ENCODE measurements at places on chromosomes 6 and 20.

DNA sequence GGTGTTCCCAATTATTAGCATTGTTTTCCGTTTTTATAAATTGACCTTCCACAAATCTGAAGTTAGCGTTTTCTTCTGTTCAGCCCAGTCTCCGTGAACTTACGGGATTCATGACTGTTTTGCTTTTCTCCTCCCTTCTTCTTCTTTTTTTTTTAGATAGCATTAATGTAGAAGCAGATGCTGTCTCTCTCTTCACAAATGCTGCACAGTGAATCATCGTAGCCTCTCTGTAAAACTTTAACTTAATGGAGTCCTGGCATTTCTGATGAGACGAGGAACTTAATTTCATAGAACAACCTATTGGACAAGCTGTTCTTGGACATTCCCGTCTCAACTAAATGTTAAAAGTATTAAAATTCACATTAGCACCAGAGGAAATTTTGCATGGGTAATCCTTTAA, 138.0 kb upstream of the EEF1E1 start:
- DNase-seq = no peak

GRCh38 chr6:51129043-51129442, 310.4 kb downstream of the TFAP2B start:
- no peak for DNase-seq

DNA sequence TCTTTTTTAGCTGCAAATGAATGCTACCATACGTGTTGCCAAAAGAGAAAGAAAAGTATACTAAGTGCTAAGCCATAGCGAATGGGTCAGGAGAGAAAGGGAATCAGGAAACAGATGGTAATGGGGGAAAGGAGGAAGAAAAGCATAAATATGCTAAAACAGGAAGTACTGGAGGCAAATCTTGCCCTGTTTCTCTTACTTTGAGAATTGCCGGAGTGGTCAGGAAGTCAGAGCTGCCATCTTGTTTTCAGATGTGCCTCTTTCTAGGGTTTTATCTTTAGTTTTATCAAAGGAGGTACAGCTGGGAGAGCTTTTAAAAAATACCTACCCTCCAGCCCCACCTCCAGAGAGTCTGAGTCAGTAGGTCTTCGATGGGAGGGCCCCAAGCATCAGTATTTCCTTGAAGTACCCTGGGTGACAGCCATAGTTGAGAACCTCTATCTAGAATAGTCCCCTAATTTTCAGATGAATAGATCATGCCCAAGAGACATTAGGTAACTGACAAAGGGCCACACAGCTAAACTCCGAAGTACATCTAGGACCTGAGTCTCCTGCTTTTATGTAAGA, 193.3 kb downstream of the CLIC5 start:
- no peak for DNase-seq

- no peak for DNase-seq
These were observed 38.4 kb upstream of the CCDC167 start for GRCh38 chr6:37538107-37538506.

GRCh38 chr6:43936476-43936875, 166.5 kb downstream of the VEGFA start:
- no peak for DNase-seq

- DNase-seq = no peak
These were observed 51.7 kb upstream of the CLDN20 start for GRCh38 chr6:155212106-155212505.

GRCh38 chr6:41739041-41739440, 3.6 kb upstream of the TFEB start:
- DNase-seq = no peak

DNA sequence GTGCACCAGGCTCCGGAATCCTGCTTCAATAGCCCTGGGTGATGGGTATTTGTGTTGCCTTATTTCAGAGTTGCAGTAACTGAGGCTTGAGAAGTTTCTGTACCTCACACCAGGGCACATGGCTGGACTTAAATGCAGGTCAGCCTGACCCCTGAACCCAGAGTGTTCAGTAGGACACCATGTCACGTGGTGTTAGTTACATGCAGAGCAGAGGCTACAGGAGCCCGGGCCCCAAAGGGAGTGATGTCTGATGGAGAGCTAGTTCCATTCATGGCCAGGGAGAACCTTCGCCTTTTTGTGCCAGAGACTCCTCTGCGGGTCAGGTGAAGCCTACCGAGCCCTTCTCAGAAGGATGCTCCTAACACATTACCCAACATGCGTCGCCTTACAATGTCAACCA, 161.4 kb upstream of the CST7 start:
- DNase-seq = no peak

DNA sequence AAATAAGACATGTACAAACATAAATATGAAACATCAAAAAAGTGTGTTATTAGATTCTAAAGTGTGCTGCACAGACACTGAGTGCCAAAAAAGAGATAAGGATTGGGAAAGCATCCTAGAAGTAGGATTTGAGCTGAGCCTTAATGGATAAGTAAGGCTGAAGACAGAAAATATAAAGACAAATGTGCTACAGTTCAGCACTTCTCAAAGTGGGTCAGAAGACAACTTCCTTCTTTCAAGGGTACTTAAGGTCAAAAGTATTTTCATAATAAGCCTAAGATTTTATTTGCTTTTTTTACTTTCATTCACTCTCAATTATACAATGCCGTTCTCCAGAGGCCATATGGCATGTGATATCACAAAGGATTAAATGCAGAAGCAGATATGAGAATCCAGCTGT, 16.8 kb downstream of the USP45 start:
- DNase-seq = no peak

DNA sequence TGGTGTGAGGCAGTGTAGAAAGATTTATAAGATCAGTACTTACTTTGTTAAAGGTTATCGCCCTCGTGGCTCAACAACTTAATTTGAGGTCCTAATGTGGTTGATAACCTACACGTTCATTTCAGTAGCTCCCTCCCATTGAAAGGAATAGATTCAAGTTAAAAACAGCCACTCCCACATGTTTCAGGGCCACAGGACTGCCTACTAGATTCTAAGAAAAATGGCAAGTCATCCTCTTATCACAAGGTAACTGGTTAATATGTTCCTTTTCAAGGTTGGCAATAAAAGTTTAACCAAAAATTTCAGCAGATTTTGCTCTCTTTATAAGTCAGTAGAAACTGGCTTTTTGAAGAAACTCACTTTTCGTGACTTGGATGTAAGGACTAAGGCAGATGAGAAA, 17.1 kb downstream of the GSTA2 start:
- DNase-seq = no peak

GRCh38 chr6:50541941-50542340, 171.4 kb upstream of the TFAP2D start:
- no peak for DNase-seq

GRCh38 chr6:154441995-154442310, 68.5 kb downstream of the CNKSR3 start:
- no peak for DNase-seq

GRCh38 chr6:111150577-111150976, 63.3 kb downstream of the SLC16A10 start:
- DNase-seq = no peak

DNA sequence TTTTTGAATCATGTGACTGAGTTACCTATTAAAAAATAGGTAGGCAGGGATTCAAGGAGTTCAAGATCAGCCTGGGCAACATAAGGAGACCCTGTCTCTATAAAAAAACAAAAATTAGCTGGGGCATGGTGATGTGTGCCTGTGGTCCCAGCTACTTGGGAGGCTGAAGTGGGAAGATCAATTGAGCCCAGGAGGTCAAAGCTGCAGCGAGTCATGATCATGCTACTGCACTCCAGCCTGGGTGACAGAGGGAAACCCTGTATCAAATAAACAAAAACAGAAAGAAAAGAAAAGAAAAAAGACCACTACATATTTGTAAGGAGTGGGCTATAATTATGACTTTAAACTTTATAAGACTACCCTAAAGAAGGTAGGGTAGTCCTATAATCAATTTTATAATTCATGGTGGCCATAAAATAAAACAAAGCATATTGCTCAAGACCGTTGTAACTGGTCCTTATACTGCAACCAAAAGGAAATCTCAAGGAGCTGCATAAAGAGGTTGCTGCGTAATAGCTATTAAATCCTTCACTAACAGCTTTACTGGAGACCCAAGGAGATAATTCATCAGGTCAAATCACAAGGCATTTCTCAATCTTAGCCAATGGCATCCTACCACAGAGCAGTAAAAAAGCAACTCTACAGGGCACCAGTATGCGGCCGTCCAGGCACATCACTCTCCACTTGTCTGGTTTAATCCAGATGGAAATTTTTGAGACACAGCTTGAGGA, 13.5 kb downstream of the PIGU start:
- DNase-seq = no peak

DNA sequence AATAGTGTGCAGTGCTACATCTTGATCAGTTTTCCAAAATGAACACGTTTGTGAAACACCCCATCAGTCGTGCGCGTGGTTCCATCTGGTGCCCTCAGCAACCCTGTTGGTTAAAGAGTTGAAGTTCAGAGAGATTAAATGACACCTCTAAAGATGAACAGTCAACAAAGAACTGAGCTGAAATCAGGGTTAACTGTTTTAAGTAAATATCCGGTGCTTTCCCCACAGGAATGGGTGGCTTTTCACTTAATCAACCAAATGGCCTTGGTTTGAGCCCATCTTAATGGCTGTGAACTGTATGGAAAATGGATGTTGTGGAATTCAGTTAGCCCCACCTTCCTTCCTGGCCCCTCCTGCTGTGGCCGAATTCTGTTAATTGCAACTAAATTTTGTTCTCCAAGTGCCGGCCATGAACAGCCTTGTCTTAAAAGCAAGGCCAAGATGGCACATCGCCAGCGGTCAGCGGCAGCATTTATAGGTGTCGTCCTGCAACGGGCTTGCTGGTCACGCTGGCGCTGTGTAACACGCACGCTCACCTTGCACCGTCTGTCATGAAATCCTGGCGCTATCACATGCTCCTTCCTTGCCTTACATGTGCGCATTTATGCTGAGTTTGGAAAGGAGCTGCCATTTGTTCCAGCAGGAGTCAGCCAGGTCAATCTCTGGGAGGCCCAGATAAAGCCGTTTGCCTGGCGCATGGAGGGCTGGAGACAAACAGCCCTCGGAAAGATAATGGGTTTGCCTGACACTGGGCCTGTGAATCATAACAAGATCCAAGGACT, 164.5 kb downstream of the ERMARD start:
- DNase-seq = no peak

DNA sequence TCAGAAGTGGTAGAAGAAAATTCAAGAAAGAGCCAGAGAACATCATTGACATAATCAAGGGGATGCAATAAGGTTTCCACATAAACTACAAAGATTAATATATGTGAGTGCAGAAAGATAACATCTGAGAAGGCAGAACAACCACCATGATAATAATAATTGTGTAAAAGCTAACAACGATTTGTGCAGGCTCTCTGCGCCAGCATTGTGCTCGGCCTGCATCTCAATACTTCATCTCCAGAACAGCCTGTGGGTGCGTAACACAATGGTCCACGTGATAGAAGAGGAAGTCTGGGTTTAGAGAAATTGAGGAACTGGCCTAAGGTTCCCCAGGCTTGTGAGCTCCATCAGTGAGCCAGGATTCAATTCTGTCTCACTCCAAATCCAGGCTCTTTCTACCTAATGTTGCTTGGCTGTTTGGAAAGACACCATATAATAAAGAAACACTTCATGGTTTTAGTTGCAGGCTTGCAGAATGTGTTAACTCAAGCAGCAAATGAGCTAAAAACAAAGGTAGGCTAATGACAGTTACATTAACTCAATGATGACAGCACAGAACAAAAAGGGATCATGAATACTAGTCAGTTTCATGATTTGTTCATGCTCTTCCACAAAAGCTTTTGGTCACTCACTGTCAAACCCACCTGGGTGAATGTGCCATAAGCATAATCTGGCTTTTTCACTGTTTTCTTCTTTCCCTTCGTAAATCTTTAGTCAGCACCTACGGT, 71.2 kb downstream of the LY86 start:
- DNase-seq = no peak

GRCh38 chr6:11251553-11252360, 19.3 kb upstream of the NEDD9 start:
- no peak for DNase-seq

- no peak for DNase-seq
These were observed 169.5 kb downstream of the VEGFA start for GRCh38 chr6:43939281-43940070.

- no peak for DNase-seq
These were observed 45.2 kb upstream of the TFAP2A start for GRCh38 chr6:10460096-10460495.

DNA sequence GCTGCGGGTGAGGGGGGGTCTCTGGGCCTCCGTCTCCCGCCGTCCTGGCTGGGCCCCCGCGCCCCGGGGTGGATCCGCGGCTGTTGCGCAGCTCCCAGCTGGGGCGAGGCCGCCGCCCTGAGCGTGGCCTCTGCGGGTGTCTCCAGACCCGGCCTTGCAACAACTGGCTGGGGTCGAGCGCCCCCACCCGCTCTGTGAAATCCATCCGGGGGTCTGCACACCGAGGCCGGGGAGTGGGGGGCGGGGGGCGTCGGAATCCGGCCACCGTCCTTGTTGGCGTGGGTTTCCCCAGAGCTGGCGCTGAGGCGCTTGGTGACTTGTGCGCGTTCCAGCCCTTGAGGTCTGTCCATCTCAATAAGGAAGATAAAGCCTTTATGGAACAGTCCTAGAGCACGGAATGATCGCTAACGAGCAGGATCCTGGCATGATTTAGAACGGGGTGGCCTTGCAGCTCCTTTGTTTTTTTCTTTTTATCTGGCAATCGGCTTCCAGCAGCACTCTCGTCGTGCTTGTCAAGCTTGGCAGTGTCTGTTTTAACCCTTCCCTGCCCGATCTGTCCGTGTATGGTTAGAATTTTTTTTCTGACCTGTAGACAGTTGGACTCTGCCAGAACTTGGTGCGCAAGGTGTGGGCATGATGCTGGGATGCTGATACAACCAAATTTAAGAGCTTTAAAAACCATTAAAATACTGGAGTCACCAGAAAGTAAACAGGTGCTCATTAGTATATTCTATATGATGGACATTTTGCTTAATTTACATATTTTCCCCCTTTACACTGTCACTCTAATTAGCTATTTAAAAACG, 675 bp downstream of the DSTN start:
- no peak for DNase-seq

DNA sequence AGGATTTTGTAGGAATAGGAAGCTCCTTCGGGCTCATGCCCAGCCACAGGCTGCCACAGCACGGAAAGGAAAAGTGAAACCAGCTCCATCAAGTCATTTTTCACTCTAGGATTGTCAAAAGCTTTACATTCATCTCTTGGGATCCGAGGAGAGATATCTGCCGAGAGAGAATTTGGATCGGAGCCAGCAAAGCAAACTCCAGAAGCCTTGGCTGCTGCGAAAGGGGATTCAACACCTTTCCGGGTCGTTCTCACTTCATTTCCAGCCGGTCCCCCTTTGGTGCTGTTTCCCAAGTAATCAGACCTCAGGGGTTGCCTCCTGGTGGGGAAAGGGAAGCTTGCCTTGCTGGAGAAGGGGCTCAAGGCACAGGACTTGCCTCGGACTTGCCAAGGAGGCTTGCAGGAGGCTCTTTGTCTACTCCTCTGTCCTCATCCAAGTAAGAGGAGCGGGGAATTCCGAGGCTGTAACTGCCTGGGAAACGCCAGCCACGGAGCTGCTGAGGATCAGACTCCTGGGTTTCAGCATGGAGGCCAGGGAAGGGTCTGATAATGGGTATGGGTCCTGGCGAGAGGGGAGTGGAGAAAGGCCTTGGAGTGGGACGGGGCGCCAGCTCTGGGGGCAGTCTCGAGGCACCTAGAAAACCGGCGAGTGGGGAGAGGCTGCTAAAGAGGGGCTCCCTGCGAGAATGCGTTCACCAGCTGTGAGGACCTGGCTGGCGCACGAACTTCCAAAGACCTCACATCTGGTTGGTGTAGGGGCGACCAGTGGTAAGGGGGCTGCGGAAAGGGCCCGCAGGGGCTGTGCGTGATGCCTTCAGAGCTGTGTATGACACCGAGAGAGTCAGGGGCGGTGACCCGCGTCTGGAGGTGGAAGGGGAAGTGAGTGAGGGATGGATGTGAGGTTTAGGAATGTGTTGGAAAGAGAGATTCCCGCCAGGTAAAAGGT, 702 bp downstream of the ETV7 start:
- DNase-seq = no peak

- no peak for DNase-seq
These were observed 304.1 kb downstream of the RFPL4B start for GRCh38 chr6:112651239-112651638.
